Chondrocyte (in vitro differentiated cells): ENCODE measurements at places on chromosomes 13 and 19. TPM values are rescaled to one million over a fixed set of nuclear protein-coding genes. Genes with fewer than 3 reads are reported as not detected.

DNA sequence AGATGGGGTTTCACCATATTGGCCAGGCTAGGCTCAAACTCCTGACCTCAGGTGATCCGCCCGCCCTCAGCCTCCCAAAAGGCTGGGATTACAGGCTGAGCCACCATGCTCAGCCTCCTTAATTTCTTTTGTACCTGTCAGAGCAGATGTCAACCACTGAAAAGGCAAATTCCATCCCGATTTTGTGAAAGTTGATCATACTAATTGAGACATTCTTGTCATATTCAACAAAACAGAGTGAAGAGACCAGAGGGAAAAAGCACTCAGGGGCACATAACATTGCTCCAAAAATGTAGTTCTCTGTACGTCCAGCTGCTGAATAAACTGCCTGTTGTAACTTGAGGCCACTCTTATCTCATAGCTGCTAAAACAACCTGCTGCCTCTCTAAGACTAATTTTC, 27.4 kb upstream of the PSPC1 start:
- DNase-seq: no peak

DNA sequence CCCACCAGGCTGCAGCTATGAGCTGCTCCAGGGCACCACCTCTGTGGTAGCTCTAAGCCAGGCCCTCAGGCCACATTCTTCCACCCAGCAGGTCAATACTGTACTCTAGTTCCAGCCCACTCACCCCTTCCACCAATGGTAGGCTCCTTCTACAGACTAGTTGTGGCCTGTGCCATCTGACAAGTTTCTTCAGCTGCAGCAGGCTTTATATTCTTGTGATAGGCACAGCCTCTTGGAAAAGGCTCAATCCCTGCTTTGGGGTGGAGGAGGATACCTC, 8.5 kb downstream of the MICU2 start:
- no peak for DNase-seq

GRCh38 chr13:20953245-20953931, 50.8 kb upstream of the XPO4 start:
- DNase-seq: no peak

- DNase-seq: no peak
Observed at GRCh38 chr13:107518292-107518691, 697.0 kb downstream of the LIG4 start.

The MBD3L2 gene
- not detected in 3 replicates for total RNA-seq

The FCER2 gene
- not detected in 3 replicates for total RNA-seq

DNA sequence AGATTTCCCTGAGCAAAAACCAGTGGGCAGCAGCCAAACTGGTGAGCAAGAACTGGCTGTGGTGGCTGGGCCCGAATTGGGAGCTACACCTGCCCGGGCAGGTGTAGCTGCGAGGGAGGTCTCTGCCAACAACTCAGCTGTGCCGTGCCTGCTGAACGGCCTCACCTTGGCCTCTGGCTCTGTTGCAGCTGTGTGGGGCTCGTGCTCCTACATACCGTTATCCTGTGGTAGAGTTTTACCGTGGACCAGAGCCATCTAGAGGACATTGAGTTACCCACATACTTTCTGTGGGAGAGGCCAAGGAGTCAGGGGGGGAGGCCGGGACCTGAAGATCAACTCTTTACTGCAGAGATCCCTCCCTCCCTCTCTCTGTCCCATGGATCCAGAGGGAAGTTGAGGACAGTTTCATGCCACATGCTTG, 113.2 kb downstream of the TM9SF2 start:
- no peak for DNase-seq

The OR2Z1 gene
- total RNA-seq: not detected in 3 replicates

The ADPRHL1 gene
- 6.3 to 8.8 TPM (median 8.4 TPM) in 3 replicates for total RNA-seq

- DNase-seq: no peak
Observed at GRCh38 chr13:79108914-79109643, 297.0 kb downstream of the RBM26 start.

DNA sequence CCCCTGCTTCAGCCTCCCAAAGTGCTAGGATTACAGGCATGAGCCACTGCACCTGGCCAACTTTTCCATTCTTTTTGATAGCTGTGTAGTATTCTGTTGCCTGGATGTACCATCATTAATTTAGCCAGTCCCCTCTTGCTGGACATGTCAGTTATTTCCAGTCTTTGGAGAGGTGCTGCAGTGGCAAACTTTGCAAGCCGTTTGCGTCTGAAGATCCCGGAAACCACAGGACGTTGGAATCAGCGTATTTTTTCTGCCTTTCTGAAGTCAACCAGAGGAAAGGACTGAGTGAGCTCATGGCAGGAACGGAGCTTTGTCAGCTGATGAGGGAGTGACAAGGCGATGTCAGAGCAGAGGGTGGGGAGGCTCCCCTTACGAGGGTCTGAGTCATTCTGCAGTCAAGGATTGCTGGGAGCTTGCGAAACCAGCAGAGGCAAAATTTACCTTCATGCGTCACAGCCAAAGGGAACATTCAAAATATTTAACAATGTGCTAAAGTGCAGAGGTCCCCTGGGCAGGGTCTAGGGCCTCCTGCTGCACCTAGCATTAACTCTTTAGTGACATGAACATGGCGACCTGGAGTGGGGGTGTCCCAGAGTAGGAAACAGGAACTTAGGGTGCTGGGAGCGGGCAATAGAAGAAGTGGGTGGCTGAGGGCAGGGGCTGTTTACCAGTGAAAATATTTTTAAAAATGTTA, 5.6 kb downstream of the C5AR1 start:
- no peak for DNase-seq

DNA sequence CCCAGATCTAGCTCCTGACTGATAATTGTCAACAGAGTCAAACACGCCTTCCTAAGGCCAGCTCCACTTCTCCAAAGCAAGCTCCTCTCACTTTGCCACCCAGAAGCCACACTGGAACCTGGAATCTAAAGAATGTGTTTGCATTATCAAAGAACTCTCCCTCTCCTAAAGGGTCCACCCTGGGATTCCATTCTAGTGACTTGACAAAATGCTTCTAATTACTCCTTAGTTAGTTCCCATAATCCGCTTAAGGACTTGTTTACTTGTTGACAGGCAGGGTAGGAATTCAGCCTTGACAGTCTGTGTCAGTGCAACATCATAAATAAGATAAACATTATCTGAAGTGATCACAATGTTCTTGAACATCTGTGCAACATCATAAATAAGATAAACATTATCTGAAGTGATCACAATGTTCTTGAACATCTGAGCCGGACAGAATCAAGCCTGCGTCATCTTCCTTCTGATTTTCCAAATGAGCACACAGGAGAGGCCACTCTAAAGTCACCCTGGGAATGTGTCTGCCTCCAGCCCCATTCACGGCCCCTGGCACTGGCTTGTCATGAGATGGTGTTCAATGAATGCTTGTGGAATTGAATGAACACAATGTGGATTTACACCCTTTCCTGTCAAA, 512.1 kb downstream of the IRS2 start:
- DNase-seq: no peak

- no peak for DNase-seq
Observed at GRCh38 chr19:1070576-1070930, 3.6 kb downstream of the ARHGAP45 start.

The PCSK4 gene
- total RNA-seq: 3.3 to 4.0 TPM (median 3.9 TPM) in 3 replicates

GRCh38 chr19:6530386-6531162, at the start of gene TNFSF9:
TSS of gene TNFSF9 (plus strand) at chr19:6531026. CDS start at chr19:6531037, 11 bp downstream.
- peak; percentile 94 for DNase-seq

The SHANK1 gene
- total RNA-seq: 0.27 to 0.65 TPM (median 0.41 TPM) in 3 replicates

DNA sequence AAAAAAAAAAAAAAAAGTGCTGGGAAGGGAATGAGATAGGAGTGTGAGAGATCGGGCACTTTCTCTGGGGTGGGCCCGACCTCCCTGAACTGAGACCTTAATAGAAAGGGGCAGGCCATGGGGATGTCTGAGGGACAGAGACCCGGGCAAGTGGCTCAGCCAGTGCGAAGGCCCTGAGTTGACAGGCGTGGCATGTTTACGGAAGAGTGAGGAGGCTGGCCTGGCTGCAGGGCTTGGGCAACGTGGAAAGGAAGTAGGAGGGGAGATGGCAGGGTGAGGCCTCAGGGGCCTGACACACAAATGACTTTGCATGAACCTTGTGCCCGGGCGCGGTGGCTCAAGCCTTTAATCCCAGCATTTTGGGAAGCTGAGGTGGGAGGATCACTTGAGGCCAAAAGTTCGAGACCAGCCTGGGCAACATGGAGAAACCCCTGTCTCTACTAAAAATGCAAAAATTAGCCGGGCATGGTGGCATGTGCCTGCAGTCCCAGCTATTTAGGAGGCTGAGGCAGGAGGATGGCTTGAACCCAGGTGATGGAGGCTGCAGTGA, 13.9 kb downstream of the FCHO1 start:
- no peak for DNase-seq

The AXL gene
- total RNA-seq: 151 to 218 TPM (median 214 TPM) in 3 replicates

- DNase-seq: no peak
Observed at GRCh38 chr19:20503476-20503875, 62.1 kb downstream of the ZNF737 start.

The RTBDN gene
- not detected in 3 replicates for total RNA-seq

- DNase-seq: no peak
Observed at GRCh38 chr19:47309608-47310007, at the start of gene C5AR1. TSS of gene C5AR1 (plus strand) at chr19:47309861. CDS start at chr19:47309896, 35 bp downstream.

The KCNRG gene
- total RNA-seq: 0.22 to 0.59 TPM (median 0.36 TPM) in 3 replicates

GRCh38 chr13:94657167-94657566, 55.2 kb downstream of the SOX21 start:
- no peak for DNase-seq

DNA sequence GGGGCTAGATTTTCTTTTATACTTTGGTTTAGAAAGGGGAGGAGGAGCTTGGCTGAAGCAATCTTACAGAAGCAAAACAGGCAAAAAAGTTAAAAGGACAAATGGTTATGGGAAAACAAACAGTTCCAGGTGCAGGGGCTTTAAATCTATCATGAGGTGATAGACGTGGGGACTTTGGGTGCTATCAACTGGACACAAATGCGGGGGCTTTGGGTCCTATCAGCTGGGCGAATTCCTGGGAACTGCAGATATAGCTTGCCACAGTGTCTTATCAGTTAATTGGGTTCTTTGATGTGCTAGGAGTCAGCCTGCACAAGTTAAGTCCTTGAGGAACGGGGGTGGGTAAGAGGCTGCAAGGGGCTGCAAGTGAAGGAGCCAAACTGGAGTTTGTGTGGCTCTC, 260.6 kb downstream of the TUBA3C start:
- DNase-seq: no peak

DNA sequence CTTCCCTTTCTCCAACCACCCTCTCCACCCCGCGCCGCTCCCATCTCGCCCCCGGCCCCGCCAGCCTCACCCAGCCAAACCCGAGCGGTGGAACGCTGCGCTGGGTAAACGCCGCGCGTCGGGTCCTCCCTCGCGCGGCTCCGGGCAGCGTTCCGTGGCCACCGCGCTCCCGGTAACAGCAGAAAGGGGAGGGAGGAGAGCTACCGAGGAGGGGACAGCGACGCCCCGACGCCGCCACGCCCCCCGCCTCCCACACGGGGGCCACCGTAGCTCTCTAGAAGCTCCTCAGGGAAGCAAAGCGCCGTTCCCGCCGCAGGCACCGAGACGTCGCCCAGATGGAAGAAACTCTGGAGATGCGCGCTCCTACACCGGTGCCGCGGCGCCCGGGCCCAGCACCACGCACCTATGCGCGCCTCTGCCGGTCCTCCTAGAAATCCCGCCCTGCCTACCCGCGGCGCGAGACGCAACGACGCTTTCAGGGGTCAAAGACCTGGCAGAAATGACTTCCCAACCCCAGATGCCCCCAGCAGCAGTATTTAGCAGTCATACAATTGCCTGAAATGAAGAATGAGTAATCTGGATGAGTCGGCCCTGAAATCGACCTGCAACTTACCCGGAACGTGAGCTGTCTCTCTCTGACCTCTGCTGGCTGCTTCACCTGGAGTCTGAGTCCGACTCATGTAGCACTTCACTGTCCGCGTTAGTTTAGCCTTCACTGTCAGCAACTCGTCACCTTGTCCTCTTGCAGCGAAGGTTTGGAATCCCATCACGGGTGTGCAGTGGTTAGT, at the start of gene RUBCNL:
RUBCNL (minus strand) TSS at position 189 of the 788 bp plus-strand sequence. CDS start 14,777 bp downstream, outside the sequence.
- no peak for DNase-seq

DNA sequence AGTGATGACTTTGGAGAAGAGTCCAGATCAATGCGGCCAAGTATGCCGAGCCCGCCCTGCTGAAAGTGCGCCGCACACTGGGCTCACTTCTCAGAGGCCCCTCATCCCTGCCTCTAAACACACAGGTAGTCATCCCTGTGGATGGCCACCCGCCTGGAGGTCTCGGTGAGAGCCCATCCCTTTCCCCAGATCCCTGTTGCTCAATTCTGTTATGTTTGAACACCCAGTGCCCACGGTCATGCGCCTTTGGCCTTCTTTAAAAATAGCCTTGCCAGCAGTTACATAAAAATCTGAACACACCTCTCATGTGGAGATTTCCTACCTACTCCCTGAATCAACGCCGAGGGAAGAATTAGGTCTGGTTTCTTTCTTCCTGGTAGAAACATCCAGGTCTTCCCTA, 11.9 kb downstream of the ELAVL1 start:
- DNase-seq: no peak

DNA sequence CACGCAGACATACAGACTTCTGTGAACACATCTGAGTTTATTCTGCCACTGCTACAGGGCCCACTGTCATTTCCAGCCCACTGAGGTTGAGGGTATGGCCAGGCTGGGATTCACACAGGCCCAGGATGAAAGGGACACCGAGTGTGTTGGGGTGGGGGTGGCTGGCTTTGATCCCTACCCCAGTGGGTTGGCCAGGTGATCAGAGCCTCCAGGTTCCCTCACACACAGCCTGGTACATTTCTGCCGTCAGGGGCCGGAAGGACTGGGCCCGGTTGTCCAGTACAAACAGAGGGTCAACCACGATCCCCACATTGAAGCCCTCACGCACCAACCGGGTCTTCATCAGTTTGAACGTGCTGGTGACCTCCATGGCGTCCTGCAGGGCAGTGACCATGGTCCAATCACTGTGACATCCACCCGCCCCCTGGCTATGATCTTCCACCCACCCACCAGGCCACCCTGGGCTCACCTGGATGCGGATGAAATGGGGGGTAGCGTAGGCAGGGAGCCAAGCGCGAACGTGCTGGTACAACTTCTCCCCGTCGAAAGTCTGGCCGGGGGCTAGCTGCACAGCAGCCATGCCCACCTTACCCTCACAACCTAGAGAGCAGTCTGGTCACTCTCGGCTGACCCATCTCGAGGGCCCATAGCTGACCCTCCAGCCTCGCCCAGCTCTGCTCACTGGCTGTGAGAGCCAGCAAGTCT, 13.3 kb downstream of the SLC27A5 start:
- no peak for DNase-seq

- no peak for DNase-seq
Observed at GRCh38 chr19:38730470-38730730, 13.9 kb downstream of the CAPN12 start.

DNA sequence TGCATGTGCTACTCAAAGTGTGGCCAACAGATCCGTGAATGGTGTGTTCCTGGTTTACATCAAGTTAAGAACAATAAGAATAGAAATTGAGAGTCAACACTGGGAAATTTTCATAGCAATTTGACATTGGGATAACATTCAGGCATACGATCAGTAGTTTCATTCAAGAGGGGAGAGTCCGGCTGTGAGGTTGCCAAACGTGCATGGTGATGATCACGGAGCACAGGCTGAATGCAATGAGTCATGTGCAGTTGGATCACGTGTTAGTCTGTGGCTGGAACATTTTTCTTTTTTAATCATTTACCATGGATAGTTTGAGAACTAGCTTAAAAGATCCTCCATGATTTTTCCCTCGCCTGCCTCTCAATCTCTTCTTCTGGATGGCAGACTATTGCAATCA, 2.5 kb upstream of the DCT start:
- no peak for DNase-seq

GRCh38 chr13:93794197-93794885, 567.7 kb downstream of the GPC6 start:
- DNase-seq: no peak
